Activated CD8-positive, alpha-beta memory T cell treated with anti-CD3 and anti-CD28 coated beads for 1 hour (primary cell): ENCODE measurements at places on chromosomes 5 and 9.

DNA sequence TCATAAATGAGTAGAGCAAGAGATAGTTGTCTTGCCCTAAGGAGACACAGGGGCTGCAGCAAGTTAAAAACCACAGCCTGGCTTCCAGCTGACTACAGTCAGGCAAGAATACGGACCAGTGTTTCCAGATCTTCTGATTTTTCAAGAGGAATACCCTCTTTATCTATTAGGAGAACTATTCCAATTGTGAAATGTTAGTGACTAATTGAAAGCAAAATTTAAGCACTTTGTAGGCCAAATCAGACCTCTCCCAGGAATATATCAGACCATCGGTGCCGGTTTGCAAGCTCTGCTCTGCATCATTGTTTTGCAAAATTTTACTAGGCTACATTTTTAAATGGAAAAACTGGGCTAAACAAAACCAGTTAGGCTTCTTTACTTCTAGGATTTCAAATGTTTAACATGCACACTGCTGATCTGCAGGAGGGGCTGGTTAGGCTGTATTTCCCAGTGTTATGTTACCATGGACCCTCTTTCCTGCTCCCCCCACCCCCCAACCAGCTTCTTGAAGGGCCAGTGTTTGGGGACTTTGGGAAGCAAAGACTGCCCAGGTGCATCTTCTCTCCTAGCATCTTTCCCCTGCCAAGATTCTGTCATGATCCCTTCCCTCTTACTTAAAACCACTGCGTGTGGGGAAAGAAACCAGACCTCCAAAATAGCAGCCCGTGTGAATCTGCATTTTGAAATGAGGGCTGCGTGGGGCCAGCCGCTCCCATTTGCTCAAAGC lies 1.1 kb upstream of the ARSI start:
- DNase-seq: no peak

- no peak for DNase-seq
Measured at GRCh38 chr5:139308797-139309196, 15.3 kb downstream of the MATR3 start.

DNA sequence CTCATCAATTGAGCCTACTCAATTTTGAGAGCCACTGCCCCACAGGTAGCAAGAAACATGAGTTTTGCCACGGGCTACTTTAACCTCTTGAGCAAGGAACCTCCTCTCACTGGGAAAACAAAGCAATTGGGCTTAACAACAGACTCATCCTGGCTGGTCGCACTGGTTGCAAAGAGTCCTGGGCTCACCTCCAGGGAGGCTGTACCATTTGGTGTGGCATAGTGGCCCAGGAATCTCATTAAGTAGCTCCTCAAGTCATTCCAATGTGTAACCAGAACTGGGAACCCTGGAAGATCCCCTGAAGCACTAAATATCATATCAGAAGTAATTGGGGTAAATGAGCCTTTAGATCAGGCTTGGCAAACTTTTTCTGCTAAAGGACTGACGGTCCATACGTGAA lies 78.5 kb downstream of the MYO10 start:
- no peak for DNase-seq

DNA sequence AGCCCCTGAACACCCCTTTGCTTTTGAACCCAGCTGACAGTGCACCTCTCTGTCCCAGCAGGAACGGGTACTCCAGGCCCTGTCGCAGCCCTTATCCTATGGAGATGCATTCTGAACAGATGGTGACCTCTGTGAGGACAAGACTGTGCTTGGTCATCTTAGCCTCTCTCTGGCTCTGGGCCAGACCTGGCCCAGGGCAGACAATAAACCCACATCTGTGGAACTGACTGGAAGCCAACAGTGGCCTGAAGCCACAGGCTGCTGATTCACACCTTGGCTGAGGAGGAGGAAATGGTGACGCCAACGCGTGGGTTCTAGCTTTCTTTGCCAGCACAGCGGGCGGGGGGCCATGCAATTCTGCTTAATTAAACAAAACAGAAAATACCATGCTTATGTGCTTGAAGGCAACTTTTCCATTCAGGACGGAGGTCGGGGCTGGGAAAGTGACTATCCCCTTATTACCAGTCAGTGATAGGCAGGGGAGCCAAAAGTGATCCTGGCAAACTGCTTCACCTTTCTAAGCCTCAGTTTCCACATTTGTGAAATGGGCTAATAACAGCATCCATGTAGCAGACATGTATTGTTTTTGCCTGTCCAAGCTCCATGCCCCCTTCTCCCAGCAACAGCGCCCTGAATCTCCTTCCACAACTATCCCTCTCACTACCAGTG lies 10.8 kb downstream of the SH3PXD2B start:
- DNase-seq: no peak

DNA sequence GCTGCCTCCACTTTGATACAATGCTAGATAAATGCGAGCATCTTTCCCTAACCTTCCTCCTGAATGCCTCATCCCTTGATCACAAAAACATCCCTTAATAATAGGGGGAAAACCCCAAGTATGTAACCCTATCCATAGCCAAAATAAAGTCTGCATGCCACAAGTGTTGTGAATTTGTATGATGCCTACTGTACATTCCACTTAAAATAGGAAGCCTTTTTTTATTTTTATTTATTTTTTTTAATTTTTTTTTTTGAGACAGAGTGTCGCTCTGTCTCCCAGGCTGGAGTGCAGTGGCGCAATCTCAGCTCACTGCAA lies 207.0 kb downstream of the AOPEP start:
- no peak for DNase-seq

- DNase-seq: no peak
Measured at GRCh38 chr5:62587737-62588136, 9.1 kb downstream of the LRRC70 start.

DNA sequence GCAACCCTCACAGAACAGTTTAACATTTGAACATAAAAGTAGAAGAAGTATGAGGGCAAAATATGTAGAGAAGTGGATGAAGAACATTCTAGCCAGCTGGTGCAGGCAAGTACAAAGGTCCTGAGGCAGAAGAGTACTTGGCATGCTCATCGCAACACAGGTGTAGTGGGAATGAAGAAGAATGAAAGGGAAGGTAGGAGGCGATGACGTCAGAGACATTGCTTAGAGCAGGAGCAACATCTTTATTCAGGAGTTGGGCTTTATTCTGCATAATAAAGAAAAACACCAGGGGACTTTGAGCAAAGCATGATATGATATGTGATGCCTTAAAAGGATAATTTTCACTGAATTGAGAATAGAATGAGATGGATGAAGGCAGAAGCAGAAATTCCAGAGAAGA lies 570.6 kb upstream of the CDH9 start:
- DNase-seq: no peak

DNA sequence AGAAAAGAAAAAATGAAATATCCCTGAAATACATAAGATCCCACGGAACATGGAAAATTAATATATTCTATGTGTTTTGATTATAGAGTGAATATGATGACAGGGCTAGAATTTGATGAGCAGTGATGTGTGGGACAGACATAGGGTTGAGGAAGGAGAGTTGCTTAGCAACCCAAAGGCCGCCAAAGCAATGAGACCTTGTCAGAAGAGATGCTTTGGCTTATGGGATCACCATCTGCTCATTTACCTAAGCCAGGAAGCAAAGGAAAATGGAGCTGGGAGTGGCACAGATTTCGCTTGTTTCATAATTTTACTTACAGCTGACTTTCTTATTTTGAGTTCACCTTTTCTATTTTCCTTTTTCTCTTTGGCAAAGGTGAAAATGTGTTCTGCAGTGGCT lies 20.9 kb upstream of the HAPLN1 start:
- DNase-seq: no peak

DNA sequence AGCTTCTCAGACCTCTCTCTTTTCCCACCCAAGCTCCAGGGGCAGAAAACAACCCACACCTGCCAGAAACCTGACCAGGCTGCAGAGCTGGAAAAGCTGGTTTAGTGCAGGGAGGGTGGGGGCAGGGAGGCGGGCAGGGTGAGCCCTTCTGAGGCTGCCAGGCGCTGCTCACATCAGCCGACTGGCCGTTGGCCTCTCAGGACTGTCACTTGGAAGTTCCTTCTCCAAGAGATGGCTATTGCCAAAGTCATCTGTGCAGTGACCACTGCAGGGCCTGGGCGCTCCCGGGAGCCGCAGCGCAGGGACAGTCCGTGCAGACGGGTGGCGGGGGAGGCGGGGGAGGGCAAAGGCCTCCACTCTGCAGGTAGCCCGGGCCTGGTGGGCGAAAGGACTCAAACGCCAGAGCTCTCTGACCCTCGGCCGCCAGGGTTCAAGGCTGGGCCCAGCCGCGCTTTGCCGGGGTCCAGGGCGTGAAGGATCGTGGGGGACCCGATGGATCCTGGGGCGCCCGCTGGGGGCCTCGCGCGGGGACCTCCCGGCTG lies 205.0 kb upstream of the IER5L start:
- no peak for DNase-seq

GRCh38 chr5:36661456-36662220 lies 55.2 kb downstream of the SLC1A3 start:
- no peak for DNase-seq

DNA sequence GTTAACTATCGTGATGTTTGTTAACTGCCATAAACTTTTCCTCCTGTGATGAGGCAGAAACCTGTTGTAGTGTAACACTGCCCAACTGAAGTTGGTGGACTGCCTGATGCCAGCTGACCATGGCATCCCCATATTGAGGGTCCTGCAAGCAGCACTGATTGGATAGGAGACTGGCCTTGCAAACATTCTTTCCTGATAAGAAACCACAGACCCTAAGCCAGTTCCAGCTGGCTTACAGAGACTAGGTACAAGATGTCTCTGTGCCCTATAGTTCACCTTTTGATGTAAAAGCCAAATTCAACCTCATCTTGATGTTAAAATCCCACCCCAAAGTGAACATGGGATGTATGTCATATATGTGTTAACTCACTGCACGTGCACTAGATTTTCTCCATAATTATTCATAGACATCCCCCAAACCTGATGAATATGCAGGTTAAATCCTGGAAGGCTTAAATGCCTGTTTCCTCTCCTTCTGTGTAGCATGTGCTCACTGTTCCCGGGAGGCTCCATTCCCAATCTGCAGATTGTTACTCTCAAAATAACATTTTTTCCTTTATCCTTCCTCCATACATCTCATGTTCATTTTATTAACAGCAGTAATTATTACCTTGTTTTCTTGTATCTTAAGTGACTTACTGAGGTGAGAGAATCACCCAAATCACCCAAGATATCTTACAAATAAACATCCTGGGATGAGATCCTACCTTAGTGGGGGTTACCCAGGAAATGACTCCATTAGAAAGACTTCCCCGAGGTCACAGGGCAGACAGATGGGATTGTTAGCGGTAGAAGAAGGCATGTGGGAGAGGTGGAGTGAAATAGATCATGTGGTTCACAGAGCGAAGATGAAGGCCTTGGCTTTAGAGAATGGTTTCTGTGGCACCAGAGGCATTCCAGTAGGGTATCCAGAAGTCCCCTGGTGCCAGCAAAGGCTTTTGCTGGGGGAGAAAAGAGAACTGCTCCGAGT lies 566.7 kb downstream of the CCDC171 start:
- DNase-seq: no peak

DNA sequence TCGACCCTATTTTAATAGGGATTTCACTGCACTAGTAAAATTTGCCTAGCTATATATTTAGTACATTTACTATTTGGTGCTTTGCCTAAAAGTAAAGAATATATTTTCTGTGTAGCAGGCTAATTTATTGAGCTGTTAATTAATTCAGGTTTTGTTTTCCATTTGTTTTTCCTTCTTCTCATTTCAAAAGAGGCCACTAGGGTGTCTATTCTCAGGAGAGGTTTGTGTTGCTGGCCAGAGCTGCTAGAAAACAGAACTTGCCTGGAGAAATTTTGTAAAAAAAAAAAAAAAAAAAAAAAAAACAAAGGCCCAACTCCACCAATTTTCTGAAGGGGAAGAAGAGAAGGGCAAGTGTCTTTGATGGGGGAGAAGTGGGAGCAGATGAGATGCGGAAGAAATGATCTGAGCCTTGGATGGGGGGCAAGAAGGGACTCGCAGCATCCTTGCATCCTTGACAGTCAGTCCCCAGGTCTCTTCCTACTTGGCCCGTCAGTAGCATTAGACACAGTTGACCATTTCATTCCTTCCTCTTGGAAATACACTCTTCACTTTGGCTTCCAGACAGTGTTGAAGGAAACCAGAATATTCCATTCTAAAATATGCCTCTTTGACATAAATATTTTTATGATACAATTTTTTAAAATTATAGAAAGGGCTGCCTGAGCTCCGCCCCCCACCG lies 318.5 kb downstream of the TRPM3 start:
- no peak for DNase-seq

DNA sequence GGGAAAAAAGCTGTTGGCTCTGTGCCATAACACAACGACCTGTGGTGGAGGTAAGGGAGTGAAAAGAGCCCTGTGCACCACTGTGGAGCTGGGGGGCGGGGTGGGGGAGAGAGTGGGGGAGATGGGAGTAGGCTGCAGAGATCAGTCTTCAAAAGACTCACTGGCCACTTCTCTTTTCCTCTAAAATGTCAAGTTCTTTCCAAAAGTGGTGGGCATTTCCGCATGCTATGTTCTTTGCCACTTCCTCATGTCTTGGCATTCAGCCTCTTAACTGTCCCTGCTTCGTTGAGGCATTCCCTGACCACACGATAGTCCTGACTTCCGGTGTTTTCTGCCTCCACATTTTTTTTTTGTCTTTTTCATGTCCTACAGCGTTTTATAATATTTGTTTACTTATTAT lies 2.4 kb upstream of the PPP2R2B start:
- DNase-seq: no peak

- no peak for DNase-seq
Measured at GRCh38 chr9:135198586-135199285, 111.3 kb downstream of the OLFM1 start.

DNA sequence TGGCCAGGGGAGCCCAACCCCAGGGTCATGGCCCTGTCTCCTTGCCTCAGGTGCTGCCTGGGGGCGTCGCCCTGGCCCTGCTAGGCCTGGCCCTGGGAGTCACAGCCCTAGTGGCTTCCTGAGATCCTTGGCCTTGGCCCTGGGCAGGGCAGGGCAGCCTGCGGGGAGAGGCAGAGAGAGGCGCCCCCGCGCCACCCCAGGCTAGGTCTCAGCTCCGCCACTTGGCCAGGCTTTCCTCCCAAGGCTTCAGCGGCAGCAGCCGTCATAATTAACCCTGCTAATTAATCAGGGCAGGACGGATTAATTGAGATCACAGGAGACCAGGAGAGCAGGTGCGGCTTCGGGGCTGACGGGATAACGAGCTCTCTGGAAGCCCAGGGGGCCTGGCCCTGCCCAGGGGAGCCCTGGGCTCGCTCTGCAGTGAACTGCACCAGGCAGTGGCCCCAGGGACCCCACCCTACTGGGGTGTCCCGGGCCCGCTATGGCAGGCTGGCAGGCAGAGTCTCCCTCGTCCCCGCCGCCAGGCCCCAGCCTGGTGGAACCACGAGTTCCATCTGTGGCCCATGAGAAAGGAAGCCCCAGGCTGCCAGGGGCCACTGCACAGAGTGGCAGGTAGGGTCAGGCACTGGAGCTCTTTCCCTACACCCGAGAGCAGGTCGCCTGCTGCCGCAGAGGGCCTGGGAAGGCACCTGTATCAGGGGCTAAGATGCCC lies 269.6 kb downstream of the PBX3 start:
- DNase-seq: no peak
